Brain microvascular endothelial cell (primary cell): ENCODE measurements at places on chromosomes 13 and 19.

DNA sequence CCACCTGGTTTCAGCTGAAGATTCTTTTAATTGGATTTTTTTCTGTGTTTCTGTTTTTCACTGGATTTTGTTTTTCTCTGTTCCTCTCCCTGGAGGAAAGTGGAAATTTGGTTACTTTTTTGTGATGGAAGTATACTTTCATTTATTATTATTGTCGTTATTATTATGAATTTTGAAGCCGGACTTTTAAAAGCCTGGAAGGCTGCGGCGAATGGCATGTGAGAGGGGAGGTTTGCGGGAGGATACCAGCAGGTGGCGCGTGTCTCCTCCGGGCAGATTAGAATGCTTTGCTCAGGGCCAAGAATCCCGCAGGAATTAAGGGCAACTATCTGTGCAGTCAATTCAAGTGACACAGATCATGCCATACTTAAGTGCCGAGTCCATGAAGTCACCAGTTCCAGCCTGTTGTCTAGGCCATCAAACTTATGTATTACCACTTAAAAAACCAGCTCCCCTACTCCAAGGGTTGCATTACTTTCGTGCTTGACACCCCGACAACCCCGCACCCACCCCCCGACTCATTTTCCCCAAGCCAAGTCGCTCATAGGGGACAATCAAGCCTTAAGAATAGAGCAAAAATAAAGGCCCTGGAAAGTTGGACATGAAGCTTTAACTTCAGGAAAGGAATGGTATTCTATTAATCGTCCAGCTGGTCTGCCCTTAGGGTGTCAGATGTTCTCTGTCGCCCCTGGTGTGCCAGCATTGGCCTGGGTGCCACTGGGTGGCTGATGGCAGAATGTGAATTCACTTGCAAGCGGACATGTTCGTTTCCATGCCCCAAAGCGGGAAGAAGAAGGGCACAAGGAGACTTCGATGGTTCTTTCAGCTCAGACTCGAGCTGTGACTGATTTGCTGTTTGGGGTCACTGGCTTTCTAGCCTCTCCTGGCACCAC, 1.3 kb upstream of the LRCH1 start:
- peak; percentile 78 for DNase-seq

DNA sequence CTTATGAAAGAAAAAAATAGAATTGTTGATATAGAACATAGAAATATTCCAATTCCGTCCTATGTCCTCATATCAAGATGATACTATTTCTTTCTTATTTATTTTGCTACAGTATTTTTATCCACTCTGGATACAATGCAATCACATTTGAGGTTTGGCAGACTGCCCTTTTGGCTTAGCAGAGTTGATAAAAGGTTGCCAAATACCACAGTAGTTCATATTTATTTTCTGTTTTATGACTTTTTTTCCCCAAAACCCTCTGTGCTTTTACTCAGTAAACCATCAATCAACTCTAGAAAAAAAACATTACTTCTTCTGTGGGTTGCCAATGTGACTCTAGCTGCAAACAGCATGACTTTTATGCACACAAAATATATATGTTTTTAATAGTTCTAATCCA, 424.5 kb downstream of the PCDH9 start:
- DNase-seq = peak; percentile 81

DNA sequence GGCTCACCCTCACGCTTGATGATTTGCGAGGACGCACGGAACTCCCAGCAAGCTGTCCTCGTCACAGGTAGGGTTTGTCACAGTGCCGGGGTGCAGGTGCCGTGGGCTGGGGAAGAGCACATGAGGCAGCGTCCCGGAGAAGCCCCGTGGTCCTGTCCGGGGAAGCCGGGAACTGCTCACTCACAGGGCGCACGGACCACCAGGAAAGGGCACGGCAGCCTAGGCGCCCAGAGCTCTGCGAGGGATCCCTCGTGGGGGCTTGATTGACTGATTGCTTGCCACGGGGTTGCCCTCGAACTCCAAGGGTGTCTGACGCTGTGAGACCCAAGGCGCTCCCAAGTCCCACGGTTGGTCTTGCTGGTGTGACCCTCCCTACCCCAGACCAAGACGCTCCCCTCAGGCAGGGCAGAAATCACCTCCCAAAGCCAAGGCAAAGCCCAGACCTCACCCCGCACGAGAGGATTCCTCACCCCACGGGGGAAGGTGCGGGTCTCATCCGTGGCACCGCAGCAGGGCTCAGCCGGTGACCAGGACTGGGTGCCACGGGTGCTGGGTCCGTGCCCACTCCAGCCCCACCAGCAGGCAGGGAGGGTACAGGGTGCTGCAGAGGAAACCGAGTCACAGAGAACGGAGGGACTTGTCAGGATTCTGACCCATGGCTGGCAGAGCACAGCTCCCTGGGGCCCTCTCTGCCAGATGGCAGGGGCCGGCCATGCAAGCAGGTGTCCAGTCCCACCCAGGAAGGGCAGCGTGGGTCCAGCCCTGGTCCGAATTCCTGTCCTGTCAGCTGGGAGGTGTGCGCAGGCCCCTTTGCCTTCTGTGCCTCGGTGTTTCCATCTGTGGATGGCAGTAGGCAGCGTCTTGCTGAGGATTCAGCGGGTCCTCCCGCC, 7.7 kb downstream of the C2CD4C start:
- DNase-seq = no peak

- no peak for DNase-seq
Measured at GRCh38 chr13:54989418-54989817, 1960.8 kb downstream of the OLFM4 start.

DNA sequence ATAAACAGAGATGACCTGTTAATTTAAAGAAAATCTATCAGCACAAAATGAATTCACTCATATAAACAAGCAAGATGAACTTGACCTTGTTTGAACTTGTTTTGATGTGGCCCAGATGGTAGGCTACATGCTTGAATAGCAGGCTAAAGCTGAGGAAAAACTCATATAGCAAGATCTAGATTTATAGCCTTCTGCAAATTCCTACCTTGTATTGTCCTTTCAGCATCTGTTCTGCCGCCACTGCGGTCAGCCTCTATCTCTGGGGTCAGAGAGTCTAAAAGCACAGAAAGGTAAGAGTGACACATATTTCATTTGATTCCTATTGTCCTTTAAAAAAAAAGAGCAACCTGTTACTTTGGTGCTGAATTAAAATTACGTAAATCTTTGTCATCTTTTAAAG, 392.1 kb downstream of the DACH1 start:
- no peak for DNase-seq

GRCh38 chr19:44573627-44574026, 39.7 kb upstream of the IGSF23 start:
- no peak for DNase-seq

- DNase-seq = no peak
Measured at GRCh38 chr19:38386971-38387549, 774 bp downstream of the GGN start.

- DNase-seq = no peak
Measured at GRCh38 chr13:39599012-39599411, 4.0 kb downstream of the LHFPL6 start.

GRCh38 chr13:26460648-26461047, 96.8 kb upstream of the WASF3 start:
- DNase-seq = peak; percentile 45

DNA sequence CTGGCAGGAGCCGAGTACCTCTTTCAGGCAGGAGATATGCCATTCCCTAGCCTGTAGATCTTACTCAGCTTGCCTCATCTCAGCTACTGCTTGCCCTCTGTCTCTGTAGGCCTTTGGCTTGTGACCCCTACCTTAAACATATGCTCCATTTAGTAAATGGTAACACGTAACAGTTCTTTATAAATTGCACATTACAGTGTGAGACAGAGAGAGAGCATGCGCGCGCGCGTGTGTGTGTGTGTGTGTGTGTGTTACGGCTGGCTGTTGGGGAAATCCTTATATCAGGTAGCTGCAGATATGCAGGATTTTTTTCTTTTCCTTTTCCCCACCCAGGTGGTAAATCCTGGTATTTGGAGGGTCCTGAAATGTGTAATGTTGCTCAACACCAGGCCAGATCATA, 4.2 kb downstream of the SPINT2 start:
- no peak for DNase-seq

DNA sequence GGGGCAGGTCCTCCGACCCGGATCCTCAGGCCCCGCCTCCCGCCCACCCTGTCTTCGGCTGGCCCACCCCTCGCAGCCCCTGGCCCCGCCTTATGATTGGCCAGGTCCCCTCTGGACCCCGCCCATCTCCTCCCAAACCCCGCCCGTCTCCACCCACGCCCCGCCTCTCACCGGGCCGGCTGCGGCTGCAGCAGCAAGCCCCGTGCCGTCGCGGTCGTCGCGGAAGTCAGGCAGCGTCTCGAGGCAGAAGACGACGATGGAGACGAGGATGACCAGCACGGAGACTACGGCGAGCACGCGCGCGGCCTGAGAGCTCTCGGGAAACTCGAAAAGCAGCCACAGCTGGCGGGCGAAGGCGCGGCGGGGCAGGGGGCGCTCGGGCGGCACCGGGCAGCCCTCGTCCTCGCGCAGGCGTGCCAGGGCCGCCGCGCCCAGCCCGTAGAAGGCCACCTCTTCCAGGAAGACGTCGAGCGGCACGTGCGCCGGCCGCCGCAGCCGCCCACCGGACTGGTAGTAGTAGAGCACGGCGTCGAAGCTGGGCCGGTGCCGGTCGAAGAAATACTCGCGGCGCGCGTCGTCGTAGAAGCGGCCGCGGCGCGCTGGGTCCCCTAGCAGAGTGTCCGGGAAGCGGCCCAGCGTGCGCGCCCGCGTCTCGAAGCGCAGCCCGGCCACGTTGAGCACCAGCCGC, 495 bp downstream of the KCNA7 start:
- no peak for DNase-seq

GRCh38 chr13:41282129-41282571, 18.8 kb upstream of the MTRF1 start:
- DNase-seq = no peak

DNA sequence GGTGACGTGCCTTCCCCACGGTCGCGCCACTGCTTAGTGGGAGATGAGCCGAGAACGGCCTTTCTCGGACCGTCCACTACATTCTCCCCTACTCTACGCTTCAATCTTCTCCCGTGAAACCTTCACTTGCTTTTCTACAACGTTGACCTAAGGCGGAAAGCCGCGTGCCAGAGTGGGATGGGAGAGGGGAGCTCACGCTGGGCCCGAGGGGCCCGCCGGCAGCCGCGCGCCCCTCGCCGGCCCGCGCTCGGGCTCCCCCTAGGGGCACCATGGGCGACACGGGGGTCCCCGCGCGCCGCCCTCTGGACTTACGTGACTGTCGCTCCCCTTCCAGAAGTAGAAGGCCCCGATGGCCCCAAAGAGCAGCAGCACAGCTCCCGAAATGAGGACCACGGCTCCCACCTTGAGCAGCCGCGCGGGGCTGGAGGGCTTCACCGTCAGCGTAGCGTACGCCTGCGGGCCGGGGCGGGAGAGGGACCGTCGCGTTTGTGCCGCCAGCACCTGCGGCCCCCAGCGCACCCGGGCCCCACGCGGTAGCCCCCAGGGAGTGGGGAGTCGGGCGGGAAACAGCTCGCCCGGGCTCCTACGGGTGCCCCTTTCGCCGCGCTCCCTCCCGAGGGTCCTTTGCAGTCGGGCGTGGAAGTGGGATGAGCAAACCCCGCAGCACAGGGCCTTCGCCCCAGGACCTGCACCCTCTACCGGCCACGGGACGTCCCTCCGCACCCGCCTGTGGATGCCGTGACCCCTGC, 727 bp downstream of the CNMD start:
- DNase-seq = no peak

GRCh38 chr19:49920624-49921363, 8.2 kb upstream of the ATF5 start:
- no peak for DNase-seq

DNA sequence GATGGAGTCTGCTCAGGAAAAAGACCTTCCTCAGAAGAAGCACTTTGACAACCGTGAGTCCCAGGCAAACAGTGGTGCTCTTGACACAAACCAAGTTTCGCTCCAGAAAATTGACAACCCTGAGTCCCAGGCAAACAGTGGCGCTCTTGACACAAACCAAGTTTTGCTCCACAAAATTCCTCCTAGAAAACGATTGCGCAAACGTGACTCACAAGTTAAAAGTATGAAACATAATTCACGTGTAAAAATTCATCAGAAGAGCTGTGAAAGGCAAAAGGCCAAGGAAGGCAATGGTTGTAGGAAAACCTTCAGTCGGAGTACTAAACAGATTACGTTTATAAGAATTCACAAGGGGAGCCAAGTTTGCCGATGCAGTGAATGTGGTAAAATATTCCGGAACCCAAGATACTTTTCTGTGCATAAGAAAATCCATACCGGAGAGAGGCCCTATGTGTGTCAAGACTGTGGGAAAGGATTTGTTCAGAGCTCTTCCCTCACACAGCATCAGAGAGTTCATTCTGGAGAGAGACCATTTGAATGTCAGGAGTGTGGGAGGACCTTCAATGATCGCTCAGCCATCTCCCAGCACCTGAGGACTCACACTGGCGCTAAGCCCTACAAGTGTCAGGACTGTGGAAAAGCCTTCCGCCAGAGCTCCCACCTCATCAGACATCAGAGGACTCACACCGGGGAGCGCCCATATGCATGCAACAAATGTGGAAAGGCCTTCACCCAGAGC, 16.2 kb upstream of the ZNF544 start:
- DNase-seq = no peak

GRCh38 chr19:32131005-32131404, 214.4 kb upstream of the ZNF507 start:
- no peak for DNase-seq

GRCh38 chr13:41693434-41693833, 236.1 kb downstream of the RGCC start:
- no peak for DNase-seq

- no peak for DNase-seq
Measured at GRCh38 chr19:42054205-42054604, 15.8 kb downstream of the GRIK5 start.

DNA sequence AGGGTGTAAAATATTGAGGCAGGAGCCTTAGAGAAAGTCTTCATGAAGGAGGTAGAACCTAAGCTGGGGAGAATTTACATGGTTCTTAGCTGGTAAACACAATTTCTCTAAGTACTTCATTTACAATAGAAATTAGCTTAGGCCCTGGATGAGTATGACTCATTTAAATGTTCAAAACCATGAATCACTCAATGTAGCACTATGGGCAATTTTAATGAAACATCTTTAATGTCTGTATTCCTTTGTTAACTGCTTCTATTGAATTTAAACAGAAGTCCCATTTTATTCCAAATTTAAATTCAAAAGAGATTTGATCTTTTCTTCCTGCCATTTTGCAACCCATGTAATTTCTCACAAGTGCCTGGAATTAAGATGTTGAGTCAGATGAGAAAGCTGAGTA, 252.1 kb downstream of the RFC3 start:
- DNase-seq = no peak
